ENCODE measurements at places on chromosomes 1 and 21. TPM values are rescaled to one million over a fixed set of nuclear protein-coding genes. Genes with fewer than 3 reads are reported as not detected.

SV2A gene
- 0.20 TPM for total RNA-seq

DNA sequence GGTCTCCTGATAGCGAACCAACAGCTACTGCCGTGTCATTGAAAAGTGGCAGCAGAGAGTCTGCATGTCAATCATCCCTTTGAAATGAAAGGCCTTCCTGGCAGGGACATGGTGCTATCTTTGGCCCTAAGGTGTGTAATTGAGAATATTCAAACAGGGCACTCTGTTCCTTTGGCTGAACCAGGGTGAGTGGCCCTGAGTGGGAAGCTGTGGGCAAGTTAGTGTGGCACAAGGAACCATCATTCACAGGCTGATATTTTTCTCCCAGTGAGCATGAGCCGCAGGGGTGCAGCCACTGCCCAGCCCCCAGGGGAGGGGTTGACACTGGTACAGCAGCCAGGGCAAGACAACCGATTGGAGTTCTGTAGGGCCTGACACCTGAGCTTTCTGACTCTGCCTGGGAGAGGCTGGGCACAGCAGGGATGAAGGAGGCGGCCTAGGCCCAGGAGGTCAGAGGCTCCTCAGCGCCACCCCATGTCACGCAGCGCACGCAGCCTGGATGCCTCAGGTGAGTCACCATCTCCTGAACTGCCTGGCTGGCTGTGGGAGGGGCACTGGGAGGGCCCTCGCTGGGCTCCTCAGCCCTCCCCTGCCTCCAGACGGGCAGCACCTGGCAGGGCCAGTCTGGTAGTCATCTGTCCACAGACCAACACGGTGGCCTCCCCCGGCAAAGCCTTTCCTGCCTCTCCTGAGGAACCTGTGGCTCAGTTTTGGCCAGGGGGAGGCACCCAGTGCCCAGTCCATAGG is 13.2 kb downstream of the QSOX1 start:
- DNase-seq, result peak; percentile 96

DNA sequence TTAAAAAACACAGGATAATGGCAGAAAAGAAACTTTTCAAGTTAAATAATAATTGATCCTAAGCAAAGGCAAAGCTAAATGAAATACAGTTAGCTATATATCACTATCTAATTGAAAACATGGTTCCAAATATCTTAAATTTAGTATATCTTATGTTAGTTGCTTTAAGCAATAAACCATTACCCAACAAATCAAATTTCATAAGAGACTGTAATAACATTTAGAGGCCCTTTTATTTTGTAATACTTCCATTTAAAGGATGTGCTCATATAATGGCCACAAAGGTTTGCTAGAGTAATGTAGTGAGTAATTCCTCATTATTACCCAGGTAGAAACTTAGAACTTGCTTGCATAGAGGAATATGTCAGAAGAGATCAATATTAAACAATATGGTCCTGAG is 32.3 kb downstream of the RPL5 start:
- no peak for DNase-seq

DNA sequence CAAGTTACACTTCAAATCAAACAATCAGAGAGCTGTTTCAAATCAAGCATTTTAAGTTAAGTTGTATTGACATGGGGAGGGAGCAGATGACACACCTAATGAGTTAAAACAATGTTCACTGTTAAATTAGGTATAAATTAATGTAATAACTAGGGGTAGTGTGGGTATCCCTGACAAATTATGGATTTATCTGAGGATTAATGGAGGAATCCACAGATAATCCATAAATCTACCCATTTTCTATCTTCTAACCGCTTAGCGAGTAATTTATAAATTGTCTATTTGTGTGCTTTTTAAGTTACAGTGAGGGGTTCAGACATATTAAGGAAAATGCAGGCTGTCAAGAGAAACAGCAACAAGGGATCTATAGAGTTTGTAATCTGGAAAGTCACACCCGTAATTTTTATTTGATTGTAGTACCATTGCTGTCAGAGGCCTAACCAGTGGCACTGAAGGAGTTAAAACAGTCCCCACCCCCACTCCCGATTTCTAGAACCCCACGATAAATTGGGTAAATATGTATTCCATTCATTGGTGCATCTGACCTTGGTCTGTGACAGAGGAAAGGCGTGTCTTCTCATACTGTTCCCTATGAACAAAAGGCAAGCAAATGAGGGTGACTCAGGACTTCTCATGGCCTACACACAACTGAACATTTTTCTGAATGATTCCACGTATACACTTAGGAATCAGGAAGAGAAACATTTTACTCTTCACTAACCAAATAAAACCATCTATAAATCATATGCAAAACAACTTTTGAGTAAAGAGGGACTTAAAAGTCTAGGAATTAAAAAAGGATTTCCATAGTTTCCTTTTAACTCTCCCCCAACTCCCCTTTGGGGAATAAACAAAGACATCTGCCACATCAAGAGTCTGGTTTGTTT is 7.4 kb downstream of the IRF2BP2 start:
- DNase-seq, result peak; percentile 55

LCE1C gene
- total RNA-seq, result not detected

GRCh38 chr1:215710036-215710898 is 143.2 kb downstream of the KCTD3 start:
- DNase-seq, result no peak

SLC45A3 gene
- total RNA-seq, result 19.9 TPM

DNA sequence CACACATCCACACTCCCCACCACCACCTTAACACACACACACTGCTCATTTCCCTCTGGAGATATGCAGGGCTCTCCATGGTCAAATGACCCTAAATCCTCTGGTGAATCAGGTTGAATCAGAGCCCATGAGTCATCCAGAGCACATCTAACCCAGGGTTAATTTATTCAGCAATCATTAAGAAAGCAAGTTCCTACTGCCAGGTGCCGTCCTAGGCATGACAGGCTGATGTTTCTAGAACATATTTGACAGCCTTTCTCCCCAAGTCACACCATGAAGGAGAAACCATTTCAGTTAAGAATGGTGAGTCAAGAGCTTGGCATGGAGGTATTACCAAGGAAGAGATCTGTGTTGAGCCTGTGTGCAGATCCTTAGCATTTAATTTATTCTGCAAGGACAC is 194.3 kb upstream of the CAMK1G start:
- DNase-seq, result peak; percentile 95

- no peak for DNase-seq
These were observed 38.8 kb downstream of the POFUT2 start for GRCh38 chr21:45248893-45249381.

GRCh38 chr1:204744107-204744779 is 58.7 kb upstream of the LRRN2 start:
- DNase-seq, result no peak

PCAT6 gene
- total RNA-seq, result 3.6 TPM

DNA sequence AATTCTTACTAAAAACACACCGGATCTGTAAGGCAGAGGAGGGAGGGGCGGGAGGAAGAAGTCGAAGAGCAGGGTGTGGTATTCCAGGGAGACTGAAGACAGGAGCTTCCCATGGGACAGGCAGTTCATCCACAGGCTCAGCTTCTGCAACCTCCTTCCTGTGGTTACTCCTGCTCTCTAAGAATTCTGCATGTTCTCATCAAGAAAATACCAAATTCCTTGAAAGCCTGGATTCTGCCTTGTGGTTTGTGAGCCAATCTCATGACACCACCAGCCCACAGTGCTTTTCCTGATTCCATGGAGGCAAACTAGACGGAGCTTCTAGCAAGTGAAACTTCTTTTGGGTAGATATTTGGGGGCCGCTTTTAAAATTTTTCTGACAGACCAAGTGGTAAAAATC is 1.1 kb upstream of the ST6GALNAC3 start:
- DNase-seq, result no peak

DNA sequence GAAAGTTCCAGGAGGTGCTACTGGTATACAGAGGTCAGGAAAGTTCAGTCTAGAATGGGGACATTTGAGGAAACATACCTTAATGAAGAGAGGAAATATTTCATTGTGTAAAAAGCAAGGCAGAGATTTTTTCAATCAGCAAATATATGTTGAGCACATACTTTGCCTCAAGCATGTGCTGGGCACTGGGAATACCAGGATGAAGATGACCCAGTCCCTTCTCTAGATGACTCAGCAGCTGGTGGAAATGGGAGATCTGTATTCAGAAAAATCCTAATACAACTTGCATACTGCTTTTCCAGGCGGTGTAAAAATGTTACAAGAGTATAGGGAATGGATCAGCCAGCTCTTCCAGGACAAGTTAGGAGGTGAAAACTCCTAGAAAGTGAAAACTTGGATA is 229.3 kb downstream of the FGGY start:
- no peak for DNase-seq

DNA sequence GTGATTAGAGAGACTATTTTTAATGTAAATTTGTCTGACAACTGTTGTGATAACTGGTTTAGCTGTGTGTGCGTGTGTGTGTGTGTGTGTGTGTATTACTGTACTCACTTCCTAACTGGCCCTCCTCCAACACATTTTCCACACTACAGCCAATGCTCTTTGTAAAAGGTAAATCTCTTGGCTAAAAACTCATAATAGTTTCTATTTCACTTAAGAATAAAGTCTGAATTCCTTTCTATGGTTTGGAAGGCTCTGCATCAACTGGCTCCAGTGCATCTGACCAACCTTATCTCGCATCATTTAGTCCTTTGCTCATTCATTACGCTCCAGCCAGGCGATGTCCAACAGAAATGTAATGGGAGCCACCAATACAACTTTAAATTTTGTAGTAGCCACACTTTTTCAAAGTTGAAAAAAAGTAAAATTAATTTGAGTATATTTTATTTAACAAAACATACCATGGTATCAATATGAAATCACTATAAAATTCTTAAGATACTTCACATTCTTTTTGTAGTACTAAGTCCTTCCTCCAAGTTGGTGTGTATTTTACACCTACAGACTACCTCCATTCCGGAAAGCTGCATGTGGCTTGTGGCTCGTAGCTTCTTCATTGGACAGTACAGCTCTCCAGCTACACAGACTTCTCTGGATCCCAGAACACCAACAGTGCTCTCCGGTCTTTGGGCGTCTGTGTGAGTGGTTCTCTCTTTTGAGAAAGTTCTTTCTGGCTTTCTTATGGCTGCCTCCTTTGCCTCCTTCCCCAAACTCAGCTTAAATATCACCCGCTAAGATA is 68.9 kb downstream of the NRIP1 start:
- no peak for DNase-seq

DNA sequence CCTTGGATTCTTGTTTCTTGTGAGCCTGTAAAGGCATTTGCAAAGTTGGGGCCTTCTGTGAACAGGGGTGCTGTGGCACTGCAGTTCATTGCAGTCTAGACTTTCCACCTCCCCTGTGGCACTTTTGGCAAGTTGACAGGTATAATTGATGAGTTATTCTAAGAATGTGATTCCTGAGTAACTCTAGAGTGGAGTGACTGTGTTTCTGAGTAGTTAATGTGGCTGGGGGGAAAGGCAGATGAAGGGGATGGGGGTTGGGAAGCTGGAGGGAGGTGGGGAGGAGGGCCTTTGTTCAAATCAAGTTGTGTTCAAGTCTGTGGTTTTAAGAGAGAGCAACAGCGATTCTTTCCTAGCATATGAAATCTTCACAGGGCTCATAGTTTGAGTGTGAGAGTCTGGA is 32.9 kb downstream of the PBX1 start:
- DNase-seq, result peak; percentile 44

- DNase-seq, result no peak
These were observed 30.0 kb downstream of the ZNF697 start for GRCh38 chr1:119617751-119618691.

DNA sequence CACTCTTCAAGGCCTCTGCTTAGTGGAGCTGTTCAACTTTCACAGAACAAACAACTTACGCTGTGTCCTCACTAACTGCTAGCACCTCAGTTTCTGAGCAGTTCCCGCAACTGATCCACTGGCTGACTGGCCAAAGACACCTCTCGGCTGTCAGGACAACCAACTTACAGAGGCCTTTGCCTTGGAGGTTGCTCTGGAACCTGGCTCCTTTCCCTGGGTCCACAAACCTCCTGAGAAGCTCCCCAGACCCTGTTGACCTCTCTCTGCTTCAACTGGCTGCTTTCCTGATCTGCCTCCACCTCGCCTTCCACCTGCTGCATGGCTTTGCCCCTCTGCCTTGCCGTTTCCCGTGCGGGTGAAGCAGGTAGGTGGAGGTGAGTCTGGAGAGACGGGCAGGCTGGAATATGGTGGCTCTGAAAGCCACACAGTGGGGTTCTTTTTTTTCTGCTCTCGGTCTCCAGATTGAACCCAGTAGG is 13.0 kb downstream of the BTBD19 start:
- DNase-seq, result no peak

GRCh38 chr21:43855955-43856354 is 9.1 kb upstream of the AGPAT3 start:
- no peak for DNase-seq

- DNase-seq, result no peak
These were observed 1378.1 kb upstream of the PRMT6 start for GRCh38 chr1:105678334-105678733.

DNA sequence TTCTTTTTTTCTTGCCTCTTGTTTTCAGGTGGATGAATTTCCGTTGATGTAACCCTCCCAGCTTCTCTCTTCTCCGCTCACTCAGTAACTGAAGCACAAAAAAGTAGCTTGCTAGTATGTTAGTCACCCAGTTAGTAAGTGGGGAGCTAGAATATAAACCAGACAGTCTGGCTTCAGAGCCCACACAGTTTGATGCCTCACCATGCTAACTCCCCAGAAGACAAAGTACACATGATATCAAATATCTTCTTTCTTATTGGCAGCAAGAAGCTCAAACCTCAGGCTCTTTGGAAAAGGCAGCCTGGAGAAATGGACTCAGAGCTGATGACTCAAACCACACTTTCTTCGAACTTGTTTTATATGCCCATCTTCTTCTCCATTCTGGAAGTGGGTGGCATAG is 187.5 kb upstream of the PLXNA2 start:
- no peak for DNase-seq

DNA sequence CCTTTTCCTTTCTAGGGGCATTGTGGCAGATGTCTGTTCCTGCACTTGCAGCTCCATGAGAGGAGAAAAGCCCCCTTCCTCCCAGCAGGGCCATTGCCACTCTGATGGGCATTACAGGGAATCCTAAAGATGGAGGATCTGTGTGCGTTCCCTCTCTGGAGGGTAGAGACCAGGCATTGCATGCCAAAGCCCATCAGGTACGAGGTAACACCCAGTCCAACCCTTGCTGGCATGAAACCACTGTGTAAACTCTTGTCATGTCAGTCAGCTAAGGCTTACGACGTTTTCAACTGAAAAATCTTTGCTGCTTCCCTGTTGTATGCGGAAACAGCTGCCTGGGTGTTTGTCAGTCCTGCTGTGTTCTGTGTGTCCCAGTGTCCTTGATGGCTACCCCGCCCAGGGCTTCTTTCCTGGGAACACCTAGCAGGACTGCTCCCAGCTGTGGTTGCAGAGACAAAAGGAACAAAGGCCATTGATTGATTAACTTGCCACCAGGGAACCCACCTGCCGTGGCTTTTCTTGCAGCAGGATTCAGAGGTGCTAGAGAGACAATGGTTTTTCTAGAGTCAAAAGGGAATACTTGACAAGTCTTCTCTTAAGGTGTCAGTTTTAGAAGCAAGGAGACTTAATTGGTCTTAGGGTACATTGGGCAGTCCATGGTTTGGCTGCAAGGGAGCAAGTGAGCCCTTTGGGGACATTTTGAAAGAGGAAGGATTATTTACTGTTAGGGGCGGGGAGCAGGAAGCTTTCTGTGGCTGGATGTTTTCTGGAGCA is 24.6 kb downstream of the B3GALT5 start:
- no peak for DNase-seq

GRCh38 chr1:190043655-190044054 is 434.0 kb downstream of the BRINP3 start:
- DNase-seq, result no peak

PADI3 gene
- 5.0 TPM for total RNA-seq
